ENCODE measurements at places on chromosomes 4 and X.

- no peak for DNase-seq
These were observed 21.3 kb downstream of the PLRG1 start for GRCh38 chr4:154528869-154529268.

DNA sequence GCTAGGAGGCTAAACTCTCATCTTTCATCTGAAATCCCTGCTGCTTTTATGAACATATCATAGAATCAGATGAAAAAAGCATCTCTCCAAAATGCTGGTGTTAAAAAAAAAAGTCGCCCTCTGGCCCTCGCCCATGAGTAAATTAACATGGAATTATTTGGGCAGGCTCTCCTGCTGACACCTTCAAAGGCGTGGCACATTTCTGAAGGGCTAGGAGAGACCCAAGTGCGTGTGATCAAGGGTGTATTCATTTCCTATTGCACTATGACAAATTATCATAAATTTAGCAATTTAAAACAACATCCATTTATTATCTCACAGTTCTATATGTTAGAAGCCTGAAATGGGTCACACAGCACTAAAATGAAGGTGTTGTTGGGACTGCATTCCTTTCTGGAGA, 5.1 kb downstream of the ANXA3 start:
- no peak for DNase-seq

DNA sequence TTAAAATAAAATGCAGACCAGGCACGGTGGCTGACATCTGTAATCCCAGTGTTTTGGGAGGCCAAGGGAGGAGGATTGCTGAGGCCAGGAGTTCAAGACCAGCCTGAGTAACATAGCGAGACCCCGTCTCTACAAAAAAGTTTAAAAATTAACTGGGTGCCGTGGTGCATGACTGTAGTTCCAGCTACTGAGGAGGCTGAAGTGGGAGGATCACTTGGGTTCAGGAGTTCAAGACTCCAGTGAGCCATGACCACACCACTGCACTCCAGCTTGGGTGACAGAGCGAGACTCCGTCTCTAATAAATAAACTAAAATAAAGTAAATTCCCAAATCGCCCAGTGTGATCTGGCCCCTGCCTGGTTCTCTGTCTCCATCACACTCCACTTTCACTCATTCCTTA, 43.7 kb downstream of the TENM3 start:
- no peak for DNase-seq

- no peak for DNase-seq
These were observed 411.3 kb upstream of the EMCN start for GRCh38 chr4:100929135-100929534.

All from stimulated activated CD8-positive, alpha-beta memory T cell treated with anti-CD3 and anti-CD28 coated beads, Interleukin-15, amount 100 ng/mL, for 24 hours (primary cell).